Natural killer cell treated with Interleukin-12 subunit alpha and Interleukin-12 subunit beta and Interleukin-15 and Interleukin-18, amount 100 ng/mL, for 72 hours (primary cell): ENCODE measurements at places on chromosomes 7 and 10. TPM values are rescaled to one million over a fixed set of nuclear protein-coding genes. Genes with fewer than 3 reads are reported as not detected.

DNA sequence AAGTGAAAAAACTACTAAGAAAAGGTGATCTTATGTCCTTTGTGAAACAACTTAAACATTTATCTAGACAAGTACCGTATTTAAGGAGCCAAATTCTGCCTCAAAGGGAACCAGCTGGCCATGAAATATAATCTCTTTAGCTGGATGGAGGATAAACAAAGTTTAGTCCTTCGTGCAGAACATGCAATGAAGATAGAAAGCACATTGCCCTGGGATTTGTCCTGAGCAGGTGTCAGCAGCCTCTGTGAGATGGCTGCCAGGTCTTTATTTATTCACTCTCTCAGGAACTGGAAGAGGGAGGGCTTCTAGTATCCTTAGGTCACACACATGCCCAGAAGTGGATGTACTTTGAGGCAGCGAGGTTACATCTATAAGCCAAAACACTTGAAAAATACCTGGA, 57.4 kb upstream of the CASD1 start:
- H3K4me1 ChIP-seq = no peaks in the 10 kb centered on the region
- no peak for DNase-seq
- H3K27me3 ChIP-seq = peaks cover 7% of the 10 kb centered on the region
- H3K36me3 ChIP-seq = no peaks in the 10 kb centered on the region

- peak overlapping the region; percentile 13 for H3K27ac ChIP-seq
Observed at GRCh38 chr7:3461923-3462322, 160.9 kb downstream of the SDK1 start.

DNA sequence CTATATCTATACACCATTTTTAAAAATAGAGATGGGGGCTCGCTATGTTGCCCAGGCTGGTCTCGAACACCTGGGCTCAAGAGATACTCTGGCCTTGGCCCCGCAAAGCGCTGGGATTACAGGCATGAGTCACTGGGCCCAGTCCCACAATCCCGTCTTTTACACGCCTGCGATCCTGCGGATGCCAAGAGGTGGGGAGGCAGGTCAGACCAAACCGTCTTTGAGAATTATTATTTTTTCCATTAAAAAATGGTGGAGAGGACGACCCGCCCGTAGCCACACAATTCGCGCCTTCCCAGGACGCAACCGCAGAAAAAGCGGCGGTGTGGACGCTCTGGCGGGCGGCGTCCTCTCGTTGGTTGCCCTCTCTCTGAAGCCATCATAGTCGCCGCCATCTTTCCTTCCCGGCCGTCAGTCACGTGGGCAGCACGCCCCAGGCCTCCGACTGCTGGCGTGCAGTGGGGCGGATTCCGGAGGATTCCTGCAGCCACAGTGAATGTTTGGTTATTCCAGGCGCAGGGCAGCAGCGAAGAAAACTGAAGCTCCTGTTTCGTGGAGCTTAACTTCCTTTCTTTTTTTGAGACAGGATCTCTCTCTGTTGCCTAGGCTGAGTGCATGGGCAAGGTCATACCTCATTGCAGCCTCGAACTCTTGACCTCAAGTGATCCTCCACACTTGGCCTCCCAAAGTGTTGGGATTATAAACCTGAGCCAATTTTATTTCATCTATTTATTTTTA, 9.9 kb upstream of the EPHB4 start:
- no peaks in the 10 kb centered on the region for H3K27me3 ChIP-seq
- H3K4me3 ChIP-seq = peak overlapping the region; percentile 69
- peak; percentile 81 for DNase-seq
- H3K36me3 ChIP-seq = no peaks in the 10 kb centered on the region
- H3K4me1 ChIP-seq = peaks cover 12% of the 10 kb centered on the region

The RGS10 gene
- 26.1 TPM for total RNA-seq

GRCh38 chr10:63554657-63555056, 33.5 kb downstream of the REEP3 start:
- no peaks in the 10 kb centered on the region for H3K27me3 ChIP-seq
- no peak for DNase-seq
- peaks cover 14% of the 10 kb centered on the region for H3K4me1 ChIP-seq
- no peaks in the 10 kb centered on the region for H3K36me3 ChIP-seq

DNA sequence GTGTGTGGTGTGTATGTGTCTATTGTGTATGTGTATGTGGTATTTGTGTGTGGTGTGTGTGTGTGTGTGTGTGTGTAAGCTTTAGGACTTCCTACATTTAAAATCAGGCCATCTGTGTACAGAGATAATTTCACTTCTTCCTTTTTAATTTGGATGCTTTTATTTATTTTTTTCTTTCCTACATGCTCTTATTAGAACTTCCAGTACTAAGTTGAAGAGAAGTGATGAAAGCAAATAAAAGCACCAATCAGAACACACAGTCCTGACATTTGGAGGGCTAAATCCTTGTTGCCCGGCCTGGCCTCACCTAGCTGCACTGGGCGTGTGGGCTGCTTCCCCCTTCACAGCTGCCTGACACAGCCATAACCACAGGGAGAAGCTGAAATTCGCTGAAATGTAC, 3.8 kb upstream of the MRC1 start:
- DNase-seq = no peak
- H3K36me3 ChIP-seq = no peaks in the 10 kb centered on the region
- peaks cover 5% of the 10 kb centered on the region for H3K4me1 ChIP-seq
- H3K4me3 ChIP-seq = no peak overlapping the region

- peak; percentile 28 for DNase-seq
- H3K36me3 ChIP-seq = no peaks in the 10 kb centered on the region
- no peaks in the 10 kb centered on the region for H3K4me1 ChIP-seq
- no peak overlapping the region for H3K4me3 ChIP-seq
- no peak overlapping the region for H3K27ac ChIP-seq
- no peaks in the 10 kb centered on the region for H3K27me3 ChIP-seq
Observed at GRCh38 chr7:30694774-30695721, 12.8 kb upstream of the CRHR2 start.

- H3K4me1 ChIP-seq = peaks cover 16% of the 10 kb centered on the region
- peak overlapping the region; percentile 18 for H3K27ac ChIP-seq
- no peaks in the 10 kb centered on the region for H3K27me3 ChIP-seq
- H3K36me3 ChIP-seq = peaks cover 5% of the 10 kb centered on the region
- no peak for DNase-seq
Observed at GRCh38 chr10:119113751-119114732, 10.1 kb downstream of the DENND10 start.

- no peak overlapping the region for H3K27ac ChIP-seq
- H3K4me3 ChIP-seq = no peak overlapping the region
- H3K36me3 ChIP-seq = no peaks in the 10 kb centered on the region
Observed at GRCh38 chr7:16571941-16572340, 45.3 kb downstream of the LRRC72 start.

GRCh38 chr10:79044036-79044632, 24.6 kb upstream of the ZMIZ1 start:
- H3K4me1 ChIP-seq = peaks cover 12% of the 10 kb centered on the region
- peaks cover 16% of the 10 kb centered on the region for H3K27me3 ChIP-seq
- DNase-seq = no peak
- H3K36me3 ChIP-seq = no peaks in the 10 kb centered on the region
- no peak overlapping the region for H3K4me3 ChIP-seq

- no peak overlapping the region for H3K4me3 ChIP-seq
- H3K27ac ChIP-seq = no peak overlapping the region
- H3K36me3 ChIP-seq = no peaks in the 10 kb centered on the region
Observed at GRCh38 chr10:86642021-86642420, 12.3 kb upstream of the OPN4 start.

The ATG9B gene
- 2.7 TPM for total RNA-seq

GRCh38 chr10:35554461-35555056, 50.6 kb upstream of the GJD4 start:
- peaks cover 6% of the 10 kb centered on the region for H3K4me1 ChIP-seq
- no peaks in the 10 kb centered on the region for H3K27me3 ChIP-seq
- no peaks in the 10 kb centered on the region for H3K36me3 ChIP-seq
- H3K27ac ChIP-seq = no peak overlapping the region
- H3K4me3 ChIP-seq = no peak overlapping the region
- DNase-seq = no peak
